NB4 (cell line): ENCODE measurements at places on chromosomes 6 and 20.

DNA sequence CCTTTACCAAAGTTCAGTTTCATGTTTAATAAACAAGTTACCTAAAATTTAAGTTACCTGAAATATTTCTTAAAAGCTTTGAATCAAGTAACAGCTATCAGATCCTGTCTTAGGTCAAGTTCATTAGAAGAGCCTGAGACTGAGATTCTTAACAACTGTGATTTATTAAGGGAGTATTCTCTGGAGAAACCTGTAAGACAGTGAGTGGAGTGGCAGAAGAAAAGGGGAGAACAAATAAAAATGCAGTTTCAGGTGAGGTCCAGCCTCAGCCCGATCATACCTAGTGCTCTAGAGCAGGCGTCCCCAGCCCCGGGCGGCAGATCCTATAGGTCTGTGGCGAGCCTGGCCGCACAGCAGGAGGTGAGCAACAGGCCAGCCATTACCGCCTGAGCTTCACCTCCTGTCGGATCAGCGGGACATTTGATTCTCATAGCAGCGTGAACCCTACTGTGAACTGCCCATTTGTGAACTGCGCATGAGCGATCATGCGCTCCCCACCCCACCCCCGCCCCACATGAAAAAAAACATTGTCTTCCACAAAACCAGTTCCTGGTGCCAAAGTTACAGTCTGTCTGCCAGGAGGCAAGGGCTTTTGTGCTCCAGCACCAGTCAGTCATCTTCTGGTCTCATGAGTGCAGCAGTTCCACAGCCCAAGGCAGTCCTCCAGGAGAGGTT lies 59.2 kb upstream of the ADGRB3 start:
- DNase-seq = no peak

DNA sequence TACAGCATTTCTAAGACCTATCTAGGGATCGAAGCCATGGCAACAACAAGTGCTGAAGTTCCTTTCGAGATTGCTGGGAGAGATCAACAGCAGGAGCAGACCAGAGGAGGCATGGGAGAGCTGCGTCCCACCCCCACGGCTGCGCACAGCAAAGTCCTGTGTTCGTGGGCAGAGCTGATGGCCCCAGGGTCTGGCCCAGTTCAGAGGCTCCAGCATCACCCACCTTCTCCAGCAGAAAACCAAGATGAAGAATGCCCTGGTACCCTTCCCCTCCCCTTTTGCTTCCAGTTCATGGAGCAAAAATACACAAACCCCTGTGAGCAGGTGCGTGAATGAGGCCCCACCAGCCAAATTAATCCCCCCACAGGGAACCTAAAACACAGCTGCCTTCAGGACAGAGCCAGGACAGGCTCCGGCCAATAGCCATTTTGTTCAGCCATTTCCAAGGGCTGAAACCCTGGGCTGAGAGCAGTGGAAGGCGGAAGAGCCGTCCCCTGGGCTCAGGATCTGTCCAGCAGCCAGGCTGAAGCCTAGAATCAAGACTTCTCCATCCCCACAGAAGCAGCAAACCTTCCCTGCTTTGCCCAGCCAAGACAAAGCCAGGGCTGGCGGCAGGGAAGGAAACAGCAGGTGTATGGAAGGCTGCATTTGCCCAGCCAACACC lies 102.8 kb downstream of the PREX1 start:
- no peak for DNase-seq

GRCh38 chr6:145199961-145200360 lies 535.4 kb downstream of the EPM2A start:
- no peak for DNase-seq

- no peak for DNase-seq
Measured at GRCh38 chr20:34558320-34559218, at the start of gene MAP1LC3A. TSS of gene MAP1LC3A (plus strand) at chr20:34558718. CDS start at chr20:34558869, 151 bp downstream.

DNA sequence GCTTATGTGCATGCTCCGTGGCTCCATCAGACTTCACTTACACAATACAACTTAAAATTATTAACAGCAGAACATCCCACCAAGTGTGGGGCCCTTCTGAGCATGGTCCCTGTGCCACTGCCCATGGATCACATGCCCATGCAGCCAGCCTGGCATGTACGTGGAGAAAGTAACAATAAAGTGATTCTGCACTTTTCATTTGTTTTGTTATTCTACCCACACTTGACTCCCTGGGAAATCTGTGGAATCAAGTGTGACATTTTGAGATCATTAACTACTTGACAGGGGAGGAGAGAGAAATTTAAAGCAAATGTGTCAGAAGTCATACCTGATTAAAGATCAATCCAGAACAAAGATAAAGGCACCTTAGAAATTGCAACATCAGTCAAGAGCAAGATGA lies 112.0 kb downstream of the ISM1 start:
- no peak for DNase-seq

DNA sequence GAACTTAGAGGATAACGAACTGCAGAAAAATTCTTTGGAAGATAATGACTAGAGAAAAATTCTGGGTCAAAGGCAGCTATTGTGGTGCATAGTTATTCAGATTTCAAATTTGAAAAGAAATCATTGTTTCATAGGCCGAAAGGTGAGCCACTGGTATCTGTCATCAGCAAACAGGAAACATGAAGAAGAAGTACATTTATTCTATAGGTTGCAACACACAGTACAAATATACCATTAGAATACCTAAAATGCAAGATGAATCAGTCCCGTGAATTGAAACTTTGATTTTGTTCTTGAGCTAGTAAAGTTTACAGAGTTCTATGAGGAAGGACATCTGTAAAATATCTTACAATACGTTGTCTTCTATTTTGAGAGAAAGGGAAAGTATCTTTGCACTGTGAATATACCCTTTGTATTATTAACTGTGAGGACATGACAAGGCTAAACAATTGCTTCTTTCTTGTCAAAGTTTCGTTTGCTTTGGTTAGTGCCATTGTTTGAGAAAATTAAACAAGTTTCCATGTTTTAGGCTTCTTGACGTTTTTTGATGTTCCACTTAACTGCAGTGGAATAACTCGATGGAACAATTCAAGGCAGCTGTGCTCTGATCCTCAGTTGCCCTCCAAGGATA lies 84.7 kb downstream of the HDGFL1 start:
- DNase-seq = no peak

DNA sequence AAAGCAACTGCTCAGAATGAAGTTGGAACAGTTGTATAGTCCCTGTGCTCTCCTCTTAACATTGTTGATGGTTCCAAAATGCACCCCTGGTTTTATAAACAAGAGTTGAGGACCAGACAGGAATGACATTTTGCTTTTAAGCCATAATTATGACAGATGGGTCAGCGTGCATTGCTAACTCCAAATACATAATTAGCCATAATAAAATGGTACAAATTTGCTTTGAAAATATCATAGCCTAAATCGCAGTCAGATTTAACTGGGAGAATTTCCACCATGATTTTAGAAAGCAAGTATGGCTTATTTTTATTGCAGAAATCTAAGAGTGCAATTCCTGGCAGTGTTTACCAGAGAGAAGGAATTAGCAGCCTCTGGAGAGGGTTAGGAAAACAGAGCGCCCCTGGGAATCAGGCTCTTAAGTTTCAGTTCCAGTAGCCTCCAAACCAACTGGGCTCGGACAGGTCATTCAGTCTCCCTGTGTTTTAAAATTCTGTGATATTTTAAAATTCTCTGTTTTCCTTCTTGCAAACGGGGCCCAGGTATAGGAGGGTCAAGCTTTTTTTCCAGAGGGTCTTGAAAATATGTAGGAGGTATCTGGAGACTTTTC lies 302.3 kb downstream of the TBC1D7 start:
- no peak for DNase-seq

DNA sequence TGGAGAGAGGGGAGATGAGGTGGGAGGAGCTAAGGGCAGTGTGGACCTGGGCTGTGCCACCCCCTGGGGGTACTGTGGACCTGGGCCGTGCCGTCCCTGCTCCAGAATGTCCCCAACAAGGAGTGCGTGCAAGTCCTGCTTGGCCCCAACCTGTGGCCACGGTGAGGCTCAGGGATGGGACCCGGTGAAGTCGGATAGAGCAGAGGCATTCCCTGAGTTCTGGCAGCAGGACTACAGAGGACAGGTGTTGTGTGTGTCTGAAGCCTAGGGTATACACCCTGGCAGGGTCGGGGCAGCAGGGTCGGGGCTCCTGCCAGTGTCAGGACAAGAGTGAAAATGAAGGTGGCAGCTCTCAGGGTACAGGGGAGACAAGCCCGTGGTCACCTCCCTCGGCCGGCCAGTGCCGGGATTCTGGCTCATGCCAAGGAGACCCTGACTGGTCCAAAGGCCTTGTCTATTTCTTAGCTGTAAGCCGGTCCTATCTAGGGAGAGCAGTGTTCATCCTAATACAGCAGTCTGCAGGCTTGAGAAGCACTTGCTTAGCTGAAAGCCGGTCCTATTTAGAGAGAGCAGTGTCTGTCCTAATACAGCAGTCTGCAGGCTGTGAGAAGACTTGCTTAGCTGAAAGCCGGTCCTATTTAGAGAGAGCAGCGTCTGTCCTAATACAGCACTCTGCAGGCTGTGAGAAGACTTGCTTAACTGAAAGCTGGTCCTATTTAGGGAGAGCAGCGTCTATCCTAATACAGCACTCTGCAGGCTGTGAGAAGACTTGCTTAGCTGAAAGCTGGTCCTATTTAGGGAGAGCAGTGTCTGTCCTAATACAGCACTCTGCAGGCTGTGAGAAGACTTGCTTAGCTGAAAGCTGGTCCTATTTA lies 95.9 kb downstream of the SMOC2 start:
- DNase-seq = peak; percentile 16

GRCh38 chr20:5991623-5992441 lies 41.4 kb downstream of the MCM8 start:
- DNase-seq = no peak

GRCh38 chr6:44094403-44095242 lies 32.6 kb downstream of the MRPL14 start:
- no peak for DNase-seq

DNA sequence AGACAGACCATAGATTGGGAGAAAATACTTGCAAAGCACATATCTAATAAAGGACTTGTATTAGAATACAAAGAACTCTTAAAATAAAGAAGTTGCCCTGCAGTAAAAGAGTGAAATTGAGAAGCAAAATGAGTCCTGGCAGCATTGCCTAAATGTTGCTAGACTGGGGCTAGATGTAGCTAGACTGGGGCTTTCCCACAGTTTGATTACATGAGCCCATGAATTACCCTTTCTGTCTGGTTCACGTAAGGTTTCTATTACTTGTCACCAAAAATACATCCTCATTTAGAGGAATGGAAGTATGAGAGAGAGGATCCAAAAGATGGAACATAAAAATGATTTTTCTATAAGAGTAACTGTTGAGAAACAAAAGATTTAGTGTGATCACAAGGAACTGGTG lies 57.6 kb upstream of the CCDC28A start:
- DNase-seq = no peak

- DNase-seq = peak; percentile 29
Measured at GRCh38 chr20:2659547-2659946, 4.5 kb downstream of the IDH3B start.

DNA sequence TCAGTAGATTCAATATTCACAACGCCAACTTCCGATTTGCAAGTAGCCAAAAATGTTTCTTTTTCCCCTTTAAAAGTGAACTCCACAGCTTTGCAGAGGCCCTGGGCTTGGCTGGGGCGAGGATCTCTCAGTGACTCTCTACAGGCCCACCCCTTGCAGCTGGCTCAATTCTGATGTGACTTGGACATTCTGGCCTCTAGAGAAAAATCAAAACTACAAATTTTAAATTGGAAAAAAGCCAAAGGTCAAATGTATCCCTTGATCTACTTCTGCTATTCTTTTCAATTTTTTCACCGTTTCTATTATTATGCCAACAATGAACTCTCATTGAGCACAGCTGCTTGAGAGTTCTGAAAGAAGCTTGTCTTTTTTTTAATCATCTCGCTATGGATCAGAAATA lies 245.9 kb upstream of the HS3ST5 start:
- DNase-seq = no peak
